ENCODE measurements at places on chromosomes 2 and 18.
A peak's percentile ranks its signal among the peaks of the same experiment; 100 is the strongest.

DNA sequence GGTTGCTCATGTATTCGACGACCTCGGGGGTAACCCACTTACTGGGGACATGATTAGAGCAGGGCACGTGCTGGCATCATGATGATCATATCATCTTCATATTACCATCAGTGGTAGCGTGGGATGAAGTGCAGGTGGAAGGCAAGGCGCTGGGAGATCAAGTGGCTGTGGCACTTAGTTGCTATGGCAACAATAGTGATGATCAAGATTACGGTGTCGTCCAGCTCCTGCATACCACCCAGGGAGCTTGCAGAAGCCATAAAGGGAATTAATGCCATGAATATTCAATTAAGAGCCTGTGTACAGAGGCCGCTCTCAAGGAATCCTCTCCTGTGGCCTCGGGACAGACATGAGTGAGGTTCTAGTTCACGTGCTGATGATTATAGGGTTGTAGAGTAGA, 237.2 kb upstream of the COPS8 start:
- DNase-seq: no peak

GRCh38 chr18:73717570-73717969, 430.1 kb downstream of the FBXO15 start:
- DNase-seq: no peak

DNA sequence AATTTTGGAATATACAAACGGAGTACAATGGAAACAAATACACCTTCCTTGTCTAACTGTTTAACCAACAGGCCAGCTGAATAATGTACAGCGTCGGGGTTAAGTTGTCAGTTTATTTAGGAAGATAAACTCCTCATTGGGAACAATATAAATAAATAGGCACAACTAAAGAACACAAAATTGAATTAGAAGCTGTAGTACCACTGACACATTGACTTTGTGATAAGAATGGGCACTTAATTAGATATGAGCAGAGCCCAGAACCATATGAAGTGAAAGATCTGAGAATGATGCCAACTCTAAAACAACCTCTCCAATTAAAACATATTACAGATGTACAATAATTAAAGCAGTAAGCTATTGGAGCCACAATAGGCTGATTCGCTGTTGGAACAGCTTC, 44.4 kb downstream of the CCDC68 start:
- no peak for DNase-seq

DNA sequence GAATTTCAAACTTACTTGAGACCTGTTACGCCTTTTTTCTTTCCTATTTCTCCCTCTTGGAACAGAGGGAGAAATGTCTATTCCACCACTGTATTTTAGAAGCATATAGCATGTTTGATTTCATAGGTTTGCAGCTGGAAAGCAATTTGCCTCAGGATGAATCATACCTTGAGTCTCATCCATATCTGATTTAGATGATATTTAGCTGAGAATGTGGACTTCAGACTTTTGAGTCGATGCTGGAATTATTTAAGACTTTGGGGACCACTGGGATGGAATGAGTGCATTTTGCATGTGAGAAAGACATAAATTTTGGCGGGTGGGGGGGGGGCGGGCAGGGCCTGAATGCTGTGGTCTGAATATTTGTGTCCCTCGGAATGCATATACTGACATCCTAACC, 282.7 kb upstream of the STON1 start:
- DNase-seq: no peak

DNA sequence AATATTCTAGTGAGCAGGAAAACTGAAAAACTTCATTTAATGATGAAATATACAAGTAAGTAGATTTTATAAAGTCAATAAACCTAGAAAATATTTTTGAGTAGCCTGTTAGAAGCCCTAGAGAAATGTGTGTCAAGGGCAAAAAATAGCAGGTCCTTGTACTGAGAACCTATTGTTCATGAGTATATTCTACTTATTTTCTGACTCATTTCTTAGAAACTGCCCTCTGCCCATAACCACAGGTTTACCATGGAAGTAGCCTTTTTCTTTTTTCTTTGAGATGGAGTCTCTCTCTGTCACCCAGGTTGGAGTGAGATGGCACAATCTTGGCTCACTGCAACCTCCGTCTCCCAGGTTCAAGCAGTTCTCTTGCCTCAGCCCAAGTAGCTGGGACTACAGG, 19.4 kb upstream of the SELENOI start:
- DNase-seq: no peak

GRCh38 chr2:158766524-158766923, 28.6 kb upstream of the DAPL1 start:
- DNase-seq: no peak

DNA sequence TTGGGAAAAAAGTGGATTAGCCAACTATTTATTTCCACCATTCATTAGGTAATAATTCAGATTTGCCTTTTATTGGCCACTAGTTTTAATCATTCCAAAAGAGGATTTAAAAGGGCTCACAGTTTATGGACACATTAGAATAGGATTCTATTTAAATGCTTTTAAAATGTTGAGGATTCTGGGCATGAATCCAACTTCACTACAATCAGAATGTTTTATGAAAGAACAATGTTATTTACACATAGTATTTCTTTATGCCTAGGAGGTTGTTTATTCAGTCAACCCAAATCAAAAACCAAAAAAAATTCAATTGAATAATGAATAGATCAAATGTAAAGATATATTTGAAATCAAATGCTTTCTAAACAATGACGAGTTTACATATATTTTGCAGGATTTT, 232.2 kb downstream of the GULP1 start:
- DNase-seq: no peak

- DNase-seq: no peak
Measured at GRCh38 chr18:63342206-63342605, 22.6 kb upstream of the BCL2 start.

GRCh38 chr2:163878718-163879117, 142.9 kb upstream of the FIGN start:
- DNase-seq: peak; percentile 7

GRCh38 chr18:10794771-10795170, 268.9 kb downstream of the NAPG start:
- no peak for DNase-seq

DNA sequence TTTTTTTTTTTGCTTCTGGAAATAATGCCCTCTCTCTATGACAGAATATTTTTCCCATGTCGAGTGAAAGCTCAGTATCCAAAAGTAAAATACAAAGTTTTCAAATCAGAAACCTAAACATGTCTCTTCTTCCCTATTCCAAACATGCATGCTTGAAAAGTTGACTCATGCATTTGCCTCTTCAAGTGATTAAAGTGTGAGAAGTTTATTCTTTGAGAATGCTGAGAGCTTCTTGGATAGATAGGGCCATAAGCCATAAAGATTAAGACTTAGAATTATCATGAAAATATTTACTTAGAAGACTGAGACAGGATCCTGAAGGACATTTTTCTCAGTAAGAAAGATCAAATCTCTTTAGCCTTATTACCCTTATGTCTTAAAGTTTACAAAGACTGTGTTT, 98.6 kb upstream of the EPB41L5 start:
- peak; percentile 3 for DNase-seq

DNA sequence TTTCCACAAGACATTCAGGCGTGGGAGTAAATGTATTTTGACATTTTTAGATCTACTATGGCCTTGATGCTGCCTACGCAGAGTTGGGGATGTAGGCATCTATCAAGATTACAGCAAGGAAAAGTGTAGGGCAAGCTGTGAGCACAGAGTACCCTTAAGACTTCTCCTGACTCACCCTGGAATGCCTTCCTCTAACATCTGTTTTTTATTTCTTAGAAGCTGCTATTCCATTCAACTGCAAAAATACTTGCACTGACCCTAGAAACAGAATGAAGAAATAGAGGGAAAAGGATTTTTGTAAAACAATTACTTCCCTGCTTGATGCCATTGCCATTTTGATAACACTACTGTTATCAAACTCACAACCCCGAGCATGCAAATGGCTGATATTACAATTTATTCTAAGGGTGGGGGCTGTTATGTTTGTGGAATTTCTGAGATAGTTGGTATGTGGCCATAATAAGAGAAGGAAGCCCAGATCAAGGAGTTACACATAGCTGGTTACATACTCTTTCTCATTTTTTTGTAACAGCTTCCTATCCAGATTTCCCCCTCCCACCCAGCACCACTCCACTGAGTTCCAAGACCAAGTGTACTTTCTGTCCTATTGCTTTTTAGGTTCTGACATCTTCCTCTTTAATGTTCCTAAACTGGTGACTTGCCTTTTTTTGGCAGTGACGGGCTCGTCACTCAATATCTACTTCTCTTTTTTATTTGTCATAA, 6.0 kb upstream of the ROCK1 start:
- peak; percentile 73 for DNase-seq

- peak; percentile 34 for DNase-seq
Measured at GRCh38 chr2:74887960-74888700, 54.2 kb downstream of the HK2 start.

GRCh38 chr2:181185421-181185820, 205.0 kb downstream of the UBE2E3 start:
- DNase-seq: no peak

DNA sequence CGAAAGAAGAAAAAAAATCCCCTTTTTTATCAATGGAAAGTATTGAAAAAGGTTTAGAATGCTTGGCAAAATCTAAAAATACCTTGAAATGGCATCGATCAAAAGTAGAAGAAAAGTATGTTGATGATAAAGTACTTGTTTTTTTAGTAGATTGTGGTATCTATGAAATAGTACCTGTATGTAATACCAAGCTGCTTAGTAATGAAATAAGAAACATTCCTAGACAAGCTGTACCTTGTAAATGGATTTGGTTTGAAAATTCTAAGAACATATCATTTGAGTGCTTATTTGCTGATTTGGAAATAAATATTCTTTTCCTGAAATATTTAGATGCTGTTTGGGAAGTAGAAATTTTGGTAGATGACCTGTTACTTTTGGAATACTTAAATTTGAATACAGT, 18.4 kb downstream of the TDRD15 start:
- DNase-seq: no peak

- no peak for DNase-seq
Measured at GRCh38 chr18:54957296-54957832, 1.9 kb downstream of the CCDC68 start.
